ENCODE measurements at places on chromosomes 11 and 22.

GRCh38 chr22:19636696-19637407, 77.5 kb upstream of the SEPTIN5 start:
- DNase-seq = no peak

- DNase-seq = no peak
Measured at GRCh38 chr11:23288003-23288783, 427.9 kb upstream of the CCDC179 start.

- DNase-seq = no peak
Measured at GRCh38 chr22:42654436-42655073, 5.4 kb upstream of the CYB5R3 start.

DNA sequence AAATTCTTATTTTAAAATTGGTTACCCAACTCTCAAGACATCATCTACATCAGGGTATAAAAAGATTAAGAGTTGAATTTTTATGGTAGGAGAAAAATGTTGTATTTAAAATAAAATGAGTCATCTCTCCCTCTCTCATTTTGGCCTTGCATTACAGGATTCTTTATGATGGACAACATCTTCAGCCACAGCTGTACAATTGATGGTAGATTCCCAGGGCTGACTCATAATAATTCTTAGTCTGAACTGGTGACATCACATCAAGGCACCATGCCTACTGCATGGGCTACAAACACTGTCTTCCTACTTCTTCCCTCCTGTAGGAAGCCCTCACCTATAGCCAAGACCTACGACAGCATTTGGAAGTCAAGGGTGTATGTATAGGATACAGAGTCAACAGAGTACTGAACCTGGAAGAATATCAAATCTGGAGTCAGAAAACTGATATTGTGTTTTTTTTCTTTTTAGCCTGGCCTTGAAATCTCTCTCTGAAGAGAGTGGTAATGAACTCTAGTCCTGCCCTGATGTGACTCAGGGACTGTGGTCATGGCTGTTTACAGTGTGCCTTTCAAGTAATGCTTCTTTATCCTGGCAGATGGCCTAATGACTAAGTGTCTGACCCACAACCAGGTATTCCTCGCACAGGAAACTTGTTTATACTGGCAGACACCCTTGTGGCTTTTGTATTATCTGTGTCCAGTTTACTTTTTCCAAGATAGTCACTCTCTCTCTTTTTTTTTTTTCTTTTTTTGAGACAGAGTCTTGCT, 32.5 kb downstream of the MRGPRX2 start:
- no peak for DNase-seq

- DNase-seq = no peak
Measured at GRCh38 chr11:59678118-59678812, 9.4 kb upstream of the PATL1 start.

- DNase-seq = no peak
Measured at GRCh38 chr11:20026629-20027555, 133.4 kb downstream of the DBX1 start.

DNA sequence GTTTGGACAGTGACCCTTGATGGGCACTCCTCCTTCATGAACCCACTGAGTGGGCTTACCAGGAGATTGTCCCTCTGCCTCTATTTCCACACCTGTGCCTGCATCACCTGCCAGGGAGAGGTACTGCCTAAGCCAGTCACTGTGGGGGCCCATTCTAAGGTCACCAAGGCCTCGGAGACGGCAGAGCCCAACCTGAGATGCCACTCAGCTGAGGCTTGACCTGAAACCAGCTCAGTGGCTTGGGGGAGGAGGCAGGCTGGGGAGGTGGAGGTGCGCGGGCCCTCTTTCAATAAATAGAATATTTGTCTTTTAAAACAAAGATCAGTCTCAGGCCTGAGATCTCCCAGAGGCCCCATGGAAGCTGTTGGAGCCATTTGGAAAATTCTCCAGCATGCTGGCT, 84.5 kb downstream of the DHCR7 start:
- DNase-seq = no peak

DNA sequence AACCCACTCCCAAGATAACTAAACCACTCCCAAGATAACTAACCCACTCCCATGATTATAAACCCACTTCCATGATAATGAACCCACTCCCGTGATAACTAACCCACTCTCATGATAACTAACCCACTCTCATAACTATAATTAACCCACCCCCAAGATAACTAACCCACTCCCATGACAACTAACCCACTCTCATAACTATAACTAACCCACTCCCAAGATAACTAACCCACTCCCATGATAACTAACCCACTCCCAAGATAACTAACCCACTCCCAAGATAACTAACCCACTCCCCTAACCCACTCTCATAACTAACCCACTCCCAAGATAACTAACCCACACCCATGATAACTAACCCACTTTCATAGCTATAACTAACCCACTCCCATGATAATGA, 30.1 kb upstream of the CELSR1 start:
- no peak for DNase-seq

- no peak for DNase-seq
Measured at GRCh38 chr11:134607963-134608750, 196.1 kb upstream of the B3GAT1 start.

DNA sequence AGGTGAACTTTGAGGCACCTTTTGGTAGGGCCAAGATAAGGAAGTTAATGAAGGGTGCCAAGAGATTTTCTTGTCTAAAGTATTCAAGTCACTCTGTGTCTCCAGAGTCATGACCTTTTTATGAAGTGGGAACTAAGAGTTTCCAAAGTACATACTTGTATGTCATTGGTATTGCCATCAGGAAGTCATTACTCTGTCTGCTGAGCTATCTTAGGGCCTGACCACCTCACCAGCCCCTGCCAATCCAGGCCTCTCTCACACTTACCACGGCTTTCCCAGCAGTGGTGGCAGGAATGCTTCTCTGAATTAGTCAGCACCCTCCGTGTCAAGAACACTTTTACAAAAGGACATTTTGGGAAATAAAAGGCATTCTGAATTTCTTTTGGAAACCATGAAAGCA, 192.8 kb upstream of the MTNR1B start:
- no peak for DNase-seq

- DNase-seq = no peak
Measured at GRCh38 chr11:116963813-116964212, 126.4 kb upstream of the APOA1 start.

GRCh38 chr11:66176650-66177049, 91.8 kb upstream of the RAB1B start:
- DNase-seq = no peak

DNA sequence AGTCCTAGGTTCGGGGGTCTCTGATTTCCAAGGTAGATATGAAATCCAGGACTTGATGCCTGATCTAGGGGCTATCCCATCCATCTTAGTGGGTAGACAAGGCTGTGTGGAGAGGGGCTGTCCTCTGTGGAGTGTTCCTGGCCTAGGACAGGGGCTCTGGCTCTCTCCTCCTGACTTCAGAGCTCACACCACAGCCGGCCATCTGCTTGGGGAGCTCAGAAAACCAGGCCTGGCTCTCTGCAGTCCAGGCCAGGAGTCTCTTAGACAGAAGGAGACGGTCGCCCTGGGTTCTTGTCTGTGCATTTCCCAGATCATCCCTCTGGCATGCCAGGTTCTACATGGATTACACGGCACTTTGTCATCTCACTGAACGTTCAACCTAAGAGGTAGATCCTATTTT, 17.9 kb downstream of the TUB start:
- no peak for DNase-seq

DNA sequence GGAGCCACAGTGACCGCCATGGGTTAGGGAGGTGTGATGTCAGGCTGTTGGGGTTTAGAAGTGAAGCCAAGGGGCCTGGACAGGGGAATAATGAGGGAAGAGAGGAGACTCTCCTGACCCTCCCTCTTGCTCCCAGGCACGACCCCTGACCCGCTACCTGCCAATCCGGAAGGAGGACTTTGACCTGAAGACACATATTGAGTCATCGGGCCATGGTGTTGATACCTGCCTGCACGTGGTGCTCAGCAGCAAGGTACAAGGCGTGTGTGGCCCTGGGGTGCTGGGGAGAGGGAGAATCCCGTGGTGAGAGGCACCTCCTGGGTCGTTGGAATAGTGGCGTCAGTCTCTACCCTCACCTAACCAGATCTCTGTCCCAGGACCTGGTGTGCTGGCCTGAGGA, 29.5 kb downstream of the TREH start:
- DNase-seq = no peak

DNA sequence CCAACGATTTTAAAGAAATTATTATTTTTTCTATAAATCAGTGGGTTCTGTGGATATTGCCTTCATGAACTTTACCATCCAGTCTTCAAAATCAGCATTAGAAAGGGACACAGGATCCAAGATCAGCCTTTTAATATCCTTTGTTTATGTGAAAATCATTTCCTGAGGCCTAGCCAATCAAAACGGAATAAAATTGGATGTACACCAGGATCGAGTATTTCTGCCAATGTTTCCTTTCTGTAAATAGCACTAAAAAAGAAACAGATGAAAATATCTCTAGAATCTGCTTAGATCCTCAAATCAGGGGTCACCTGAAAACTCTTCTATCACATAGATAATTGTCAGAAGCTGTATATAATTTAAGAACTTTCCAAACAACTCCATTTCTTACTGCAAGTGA, 1598.5 kb downstream of the LRRC4C start:
- DNase-seq = no peak

DNA sequence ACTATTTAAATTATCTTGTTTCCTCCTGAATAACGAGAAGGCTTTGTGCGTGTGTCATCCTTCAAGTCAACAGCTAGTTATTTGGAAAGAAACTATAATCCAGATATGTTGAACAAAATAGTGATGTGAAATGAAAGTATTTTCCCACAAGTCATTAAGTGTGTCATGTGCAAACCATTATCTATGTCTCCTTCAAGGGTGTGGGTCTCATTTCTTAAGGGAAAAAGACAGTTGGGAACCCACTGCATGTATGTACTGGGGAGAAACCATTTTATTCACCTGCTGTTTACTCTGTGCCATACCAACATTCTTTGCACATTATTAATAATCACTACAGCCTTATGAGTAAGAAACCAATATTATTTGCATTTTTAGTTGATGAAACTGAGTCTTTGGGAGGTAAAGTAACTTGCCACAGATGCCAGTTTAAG, 145.3 kb upstream of the CTSC start:
- DNase-seq = no peak

GRCh38 chr11:70661761-70662501, 263.6 kb downstream of the CTTN start:
- DNase-seq = no peak

DNA sequence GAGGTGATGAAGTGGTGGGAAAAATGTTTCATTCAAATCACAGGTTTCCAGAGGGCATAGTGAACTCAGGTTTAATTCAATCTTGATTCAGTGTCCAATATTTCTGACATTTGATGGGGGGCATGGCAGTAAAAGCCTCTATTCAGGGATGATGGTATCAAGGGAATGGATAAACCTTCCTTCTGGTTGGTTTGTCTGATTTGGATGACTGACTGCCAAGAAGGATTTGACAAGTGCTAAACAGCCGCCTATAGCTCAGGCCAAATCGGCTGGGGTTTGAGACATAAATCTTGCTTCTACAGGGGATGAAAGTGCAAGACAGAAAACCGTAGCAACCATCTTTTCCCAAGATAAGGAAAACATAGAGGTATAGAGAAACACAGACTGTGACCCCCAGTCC, 121.8 kb upstream of the C11orf87 start:
- DNase-seq = no peak

GRCh38 chr11:44852952-44853351, 97.7 kb downstream of the TP53I11 start:
- DNase-seq = no peak

GRCh38 chr11:62001450-62002191, 34.2 kb upstream of the FTH1 start:
- no peak for DNase-seq

DNA sequence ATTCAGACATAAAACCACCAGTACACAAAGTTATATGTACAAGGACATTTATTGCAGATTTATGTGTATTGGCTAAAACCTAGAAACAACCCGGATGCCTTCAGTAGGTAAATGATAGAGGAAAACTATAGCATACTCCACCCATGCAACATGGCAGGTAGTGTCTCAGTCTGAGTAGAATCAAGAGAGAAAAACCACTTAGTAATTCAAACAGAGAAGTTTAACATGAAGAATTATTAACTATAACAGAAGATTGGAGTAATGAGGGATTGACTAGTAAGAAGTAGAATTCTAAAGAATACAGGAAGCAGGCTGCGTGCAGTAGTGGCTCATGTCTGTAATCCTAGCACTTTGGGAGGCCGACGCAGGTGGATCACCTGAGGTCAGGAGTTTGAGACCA, 16.2 kb upstream of the SPTY2D1 start:
- DNase-seq = no peak

GRCh38 chr11:130157101-130157500, 2.5 kb upstream of the ST14 start:
- no peak for DNase-seq

GRCh38 chr11:132187814-132188213, 817.4 kb downstream of the NTM start:
- DNase-seq = no peak

DNA sequence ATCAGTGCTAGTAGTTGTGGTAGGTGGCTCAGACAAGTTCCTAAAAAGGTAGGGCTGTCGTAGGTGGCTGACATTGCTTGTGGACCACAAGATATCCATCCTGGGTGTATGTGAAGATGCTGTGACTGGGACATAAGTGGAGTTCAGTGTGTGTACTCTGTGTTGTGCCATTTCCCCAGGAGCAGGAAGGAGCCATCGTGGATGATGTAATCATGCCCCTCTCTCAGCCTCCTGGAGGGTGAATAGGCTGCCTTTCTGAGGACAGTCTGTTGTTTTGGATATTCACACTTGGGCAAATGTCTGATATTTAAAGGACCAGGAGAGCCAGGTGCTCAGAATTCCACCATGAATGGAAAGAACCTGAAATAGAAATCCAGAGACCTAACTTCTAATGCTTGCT, 2.7 kb downstream of the HEPHL1 start:
- no peak for DNase-seq

GRCh38 chr22:37480387-37481346, 5.5 kb downstream of the MFNG start:
- no peak for DNase-seq

GRCh38 chr11:112320668-112321067, 60.0 kb upstream of the PLET1 start:
- DNase-seq = no peak

- no peak for DNase-seq
Measured at GRCh38 chr11:114136686-114137640, 77.5 kb downstream of the ZBTB16 start.

GRCh38 chr22:27512283-27512761, 289.2 kb downstream of the MN1 start:
- DNase-seq = no peak

DNA sequence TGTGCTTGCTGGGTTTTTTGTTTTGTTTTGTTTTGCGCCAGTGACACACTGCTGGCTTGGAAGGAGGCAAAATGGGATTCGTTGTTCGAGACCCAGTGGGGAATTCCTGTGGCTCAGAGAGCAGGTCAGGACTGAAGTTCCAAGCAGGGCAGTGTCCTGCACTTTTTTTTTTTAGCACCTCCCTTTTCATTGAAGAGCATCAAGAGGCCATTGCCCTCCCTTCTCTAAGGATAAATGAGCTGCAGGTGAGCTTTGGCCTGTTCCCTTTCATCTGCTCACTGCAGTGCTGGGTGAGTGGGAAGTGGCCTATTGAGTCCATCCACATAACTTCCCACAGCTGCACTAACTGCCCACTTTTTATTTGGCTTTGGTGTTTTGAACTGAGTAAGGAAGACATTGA, 87.8 kb downstream of the ARHGAP42 start:
- no peak for DNase-seq

- no peak for DNase-seq
Measured at GRCh38 chr11:134024420-134025081, 44.3 kb upstream of the JAM3 start.

Data from AML-193 (cell line).